A549 treated with RU486 at 1 μM for 4 hours (cell line): ENCODE measurements at places on chromosomes 5 and 9. TPM values are rescaled to one million over a fixed set of nuclear protein-coding genes. Genes with fewer than 3 reads are reported as not detected.

The CER1 gene
- not detected in 5 replicates for total RNA-seq

The MEGF10 gene
- not detected in 5 replicates for total RNA-seq

The BAAT gene
- total RNA-seq = 0.31 to 0.72 TPM (median 0.47 TPM) in 5 replicates

The FABP6 gene
- 0.87 to 1.6 TPM (median 1.5 TPM) in 5 replicates for total RNA-seq

The PCDHB6 gene
- 0.85 to 1.2 TPM (median 0.92 TPM) in 5 replicates for total RNA-seq

The NDOR1 gene
- 10.9 to 18.5 TPM (median 16.3 TPM) in 5 replicates for total RNA-seq
